ENCODE measurements at places on chromosomes 5 and 9. TPM values are rescaled to one million over a fixed set of nuclear protein-coding genes. Genes with fewer than 3 reads are reported as not detected.
A peak's percentile ranks its signal among the peaks of the same experiment; 100 is the strongest.

- no peak for DNase-seq
Measured at GRCh38 chr9:20340511-20340861, 281.8 kb downstream of the MLLT3 start.

DNA sequence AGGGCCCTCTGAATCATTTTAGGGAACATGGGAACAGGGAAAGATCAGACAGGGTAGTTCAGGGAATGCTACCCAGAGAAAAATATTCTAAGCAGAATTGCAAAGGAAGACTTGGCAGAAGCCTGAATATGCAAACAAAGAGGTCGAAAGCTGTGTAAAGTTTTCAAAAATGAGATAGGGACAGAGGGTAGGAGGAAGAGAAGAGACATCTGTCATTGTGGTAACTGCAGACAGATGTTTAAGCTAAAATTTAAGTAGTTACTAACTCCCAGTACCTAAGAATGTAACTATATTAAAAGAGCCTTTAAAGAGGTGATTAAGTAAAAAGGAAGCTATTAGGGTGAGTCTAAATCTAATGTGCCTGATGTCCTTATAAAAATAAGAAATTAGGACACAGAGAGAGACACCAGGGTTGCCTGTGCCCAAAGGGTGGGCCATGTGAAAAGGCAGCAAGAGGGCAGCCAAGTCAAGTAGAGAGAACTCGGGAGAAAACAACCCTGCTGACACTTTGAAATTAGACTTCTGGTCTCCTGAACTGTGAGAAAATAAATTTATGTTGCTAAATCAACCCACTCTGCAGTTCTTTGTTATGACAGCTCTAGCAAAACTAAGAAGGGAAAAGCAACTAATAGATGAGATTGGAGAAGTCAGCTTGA lies 1647.4 kb upstream of the C9orf72 start:
- DNase-seq, result no peak

- DNase-seq, result peak; percentile 15
Measured at GRCh38 chr9:6907772-6908381, 150.1 kb downstream of the KDM4C start.

- no peak for DNase-seq
Measured at GRCh38 chr9:11915699-11916098, 777.5 kb upstream of the TYRP1 start.

- DNase-seq, result peak; percentile 81
Measured at GRCh38 chr5:38468202-38468673, 88.2 kb downstream of the LIFR start.

Gene ADAMTSL1
- 0.04 TPM for polyA plus RNA-seq

Gene C9orf40
- 11.7 TPM for polyA plus RNA-seq

DNA sequence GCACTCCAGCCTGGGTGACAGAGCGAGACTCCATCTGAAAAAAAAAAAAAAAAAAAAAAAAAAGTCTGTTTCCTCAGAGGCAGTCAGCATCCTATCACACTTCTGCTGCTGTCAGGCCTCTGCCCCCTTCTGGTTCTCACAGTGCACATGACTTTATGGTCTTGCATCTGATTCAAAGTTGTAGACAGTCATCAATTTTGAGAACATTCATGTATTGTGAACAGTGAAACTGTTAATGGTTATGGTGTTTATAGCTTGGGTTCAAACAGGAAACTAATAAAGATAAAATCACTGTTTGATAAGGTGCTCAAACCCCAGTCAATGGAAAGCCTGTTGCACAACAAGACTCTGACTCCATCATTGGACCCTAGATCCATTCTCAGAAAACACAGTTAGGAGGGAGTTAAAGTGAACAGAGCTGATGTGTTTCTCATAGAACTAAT lies 61.4 kb downstream of the FOXD1 start:
- DNase-seq, result no peak

Measured in A549 (cell line).